ENCODE measurements at places on chromosomes 2 and 18. TPM values are rescaled to one million over a fixed set of nuclear protein-coding genes. Genes with fewer than 3 reads are reported as not detected.

GRCh38 chr2:15134957-15135356 lies 426.2 kb downstream of the NBAS start:
- H3K36me3 ChIP-seq: no peaks in the 10 kb centered on the region
- H3K4me3 ChIP-seq: no peak overlapping the region
- H3K27ac ChIP-seq: no peak overlapping the region
- DNase-seq: no peak
- H3K27me3 ChIP-seq: no peaks in the 10 kb centered on the region
- H3K4me1 ChIP-seq: no peaks in the 10 kb centered on the region

DNA sequence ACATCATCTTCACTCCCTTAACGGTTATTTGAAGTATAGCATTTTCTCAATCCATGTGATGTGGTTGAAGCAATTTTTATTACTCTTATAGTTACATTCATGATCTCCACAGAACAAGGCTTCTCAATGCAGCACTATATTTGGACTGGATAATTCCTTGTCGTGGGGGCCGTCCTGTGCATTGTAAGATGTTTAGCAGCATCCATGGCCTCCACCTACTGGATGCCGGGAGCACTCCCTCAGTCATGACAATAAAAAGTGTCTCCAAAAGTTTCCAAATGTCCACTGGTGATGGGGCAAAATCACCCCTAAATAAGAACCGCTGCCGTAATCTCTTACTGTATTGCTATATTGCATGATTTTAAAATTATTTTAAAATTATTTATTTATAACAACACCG lies 110.6 kb upstream of the DDX18 start:
- no peak overlapping the region for H3K4me3 ChIP-seq
- H3K4me1 ChIP-seq: no peaks in the 10 kb centered on the region
- H3K27me3 ChIP-seq: no peaks in the 10 kb centered on the region
- H3K27ac ChIP-seq: no peak overlapping the region
- H3K36me3 ChIP-seq: no peaks in the 10 kb centered on the region

DNA sequence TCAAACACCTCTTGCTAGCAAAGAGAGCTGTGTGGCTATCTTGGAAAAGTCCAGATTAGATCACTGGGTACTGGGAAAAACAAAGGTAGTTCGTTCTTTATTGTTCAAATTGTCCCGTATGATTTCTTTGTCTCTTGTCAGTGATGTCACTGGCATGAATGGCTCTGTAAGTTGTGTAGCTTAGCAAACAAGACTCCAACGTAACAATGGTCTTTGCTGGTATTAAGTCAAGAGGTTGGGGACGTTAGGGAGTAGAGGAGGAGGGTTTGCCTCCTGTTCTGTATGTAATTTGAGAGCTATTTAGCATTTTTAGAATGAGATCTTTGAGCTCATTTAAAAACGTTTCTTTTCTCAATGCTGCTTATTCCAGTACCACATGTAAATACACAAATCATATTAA lies 216.5 kb upstream of the SP5 start:
- no peaks in the 10 kb centered on the region for H3K36me3 ChIP-seq
- H3K27me3 ChIP-seq: no peaks in the 10 kb centered on the region

- H3K4me1 ChIP-seq: no peaks in the 10 kb centered on the region
- no peak overlapping the region for H3K4me3 ChIP-seq
- no peak overlapping the region for H3K27ac ChIP-seq
- H3K36me3 ChIP-seq: no peaks in the 10 kb centered on the region
- DNase-seq: no peak
These were observed 234.5 kb downstream of the HDAC4 start for GRCh38 chr2:239166201-239166834.

GRCh38 chr18:76338619-76339245 lies 156.3 kb downstream of the ZNF516 start:
- DNase-seq: no peak
- no peak overlapping the region for H3K27ac ChIP-seq
- no peak overlapping the region for H3K4me3 ChIP-seq
- no peaks in the 10 kb centered on the region for H3K4me1 ChIP-seq
- no peaks in the 10 kb centered on the region for H3K27me3 ChIP-seq

GRCh38 chr2:239536186-239536585 lies 135.4 kb upstream of the HDAC4 start:
- no peaks in the 10 kb centered on the region for H3K4me1 ChIP-seq
- DNase-seq: no peak
- H3K36me3 ChIP-seq: no peaks in the 10 kb centered on the region
- H3K27ac ChIP-seq: no peak overlapping the region

GRCh38 chr2:85589982-85590791 lies 5.4 kb upstream of the RNF181 start:
- no peaks in the 10 kb centered on the region for H3K36me3 ChIP-seq
- peaks cover 3% of the 10 kb centered on the region for H3K4me1 ChIP-seq
- H3K4me3 ChIP-seq: no peak overlapping the region
- peak overlapping the region; percentile 48 for H3K27ac ChIP-seq
- no peaks in the 10 kb centered on the region for H3K27me3 ChIP-seq

Gene MC4R
- total RNA-seq: not detected

Gene DES
- total RNA-seq: 917 TPM

Gene CMPK2
- 2.6 TPM for total RNA-seq

DNA sequence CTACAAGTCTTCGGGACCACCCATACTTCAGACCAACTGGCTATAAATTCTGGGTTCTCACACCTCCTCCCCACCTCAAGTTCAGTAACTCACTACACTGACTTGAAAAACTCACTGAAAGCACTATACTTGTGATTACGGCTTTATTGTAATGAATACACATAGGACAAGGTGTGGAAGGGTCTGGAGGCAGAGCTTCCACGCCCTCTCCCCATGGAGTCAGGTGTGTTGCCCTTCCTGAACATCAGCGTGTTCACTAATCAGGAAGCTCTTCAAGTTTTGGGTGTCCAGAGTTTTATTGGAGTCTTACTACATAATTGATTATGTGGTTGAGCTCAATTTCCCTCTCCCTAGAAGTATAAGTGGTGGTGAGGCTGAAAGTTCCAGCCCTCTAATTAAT lies 27.5 kb downstream of the NBEAL1 start:
- peak overlapping the region; percentile 51 for H3K27ac ChIP-seq
- H3K27me3 ChIP-seq: no peaks in the 10 kb centered on the region
- no peak overlapping the region for H3K4me3 ChIP-seq
